SK-N-SH treated with all-trans-retinoic acid at 6 μM for 48 hours (cell line): ENCODE measurements at places on chromosomes 6 and 20.
A peak's percentile ranks its signal among the peaks of the same experiment; 100 is the strongest.

DNA sequence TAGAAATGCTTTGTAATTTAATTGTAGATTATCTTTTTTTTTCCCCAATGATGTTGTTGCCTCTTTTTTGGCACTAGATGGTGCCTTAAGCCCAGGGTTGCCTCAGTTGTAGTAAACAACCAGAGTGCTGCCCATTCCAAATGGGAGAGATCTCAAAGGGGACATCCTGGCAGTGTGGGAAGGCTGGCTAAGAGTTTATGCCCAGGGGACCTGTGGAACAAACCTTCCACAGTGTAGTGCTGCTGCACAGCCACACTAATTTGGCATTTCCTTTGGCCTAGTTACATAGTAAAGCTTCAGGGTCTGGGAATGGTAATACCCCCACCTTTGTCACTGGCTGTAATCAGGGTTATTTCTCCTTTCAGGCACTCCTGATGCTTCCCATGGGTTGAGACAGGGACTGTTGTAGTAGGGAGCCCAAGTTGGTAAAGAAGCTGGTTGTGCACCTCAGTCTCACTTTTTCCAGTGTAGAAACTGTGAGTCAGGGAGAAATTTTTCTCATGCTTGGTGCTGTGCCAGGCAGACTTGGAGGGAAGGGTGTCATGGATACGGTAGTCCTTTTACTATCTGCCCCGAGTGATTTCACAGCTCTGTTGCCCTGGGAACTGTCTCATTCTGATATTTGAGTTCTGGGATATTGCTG lies 177.8 kb upstream of the ECI2 start:
- ATAC-seq = peak; percentile 83

GRCh38 chr6:88972504-88973423 lies 9.3 kb upstream of the RNGTT start:
- no peak for ATAC-seq

DNA sequence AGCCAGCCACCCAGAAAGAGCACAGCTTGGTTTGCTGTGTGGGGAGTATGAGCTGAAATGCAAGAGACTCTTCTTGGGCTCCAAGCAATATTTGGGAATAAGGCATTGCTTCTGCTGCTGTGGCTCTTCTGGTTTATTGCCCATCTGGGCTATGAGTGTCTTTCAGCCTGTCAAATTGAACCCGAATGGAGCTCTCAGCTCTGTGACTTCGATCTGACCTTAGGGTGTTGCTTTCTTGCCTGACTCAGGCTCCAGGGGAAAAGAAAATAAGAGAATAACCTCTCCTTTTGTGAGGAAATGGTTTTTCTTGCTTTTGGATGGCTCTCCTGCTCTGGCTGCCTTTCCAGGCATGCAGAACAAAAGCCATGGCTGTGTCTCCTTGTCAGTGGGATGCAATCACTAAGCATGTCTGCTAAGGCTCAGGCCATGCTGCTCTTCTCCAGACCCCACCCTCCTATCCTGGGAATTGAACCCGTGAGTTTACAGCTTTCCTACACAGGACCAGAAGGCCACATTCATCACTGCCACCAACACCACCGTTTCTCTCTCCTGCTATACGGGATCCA lies 169.4 kb upstream of the JAG1 start:
- no peak for ATAC-seq

GRCh38 chr6:24255676-24256075 lies 102.2 kb downstream of the DCDC2 start:
- ATAC-seq = no peak

DNA sequence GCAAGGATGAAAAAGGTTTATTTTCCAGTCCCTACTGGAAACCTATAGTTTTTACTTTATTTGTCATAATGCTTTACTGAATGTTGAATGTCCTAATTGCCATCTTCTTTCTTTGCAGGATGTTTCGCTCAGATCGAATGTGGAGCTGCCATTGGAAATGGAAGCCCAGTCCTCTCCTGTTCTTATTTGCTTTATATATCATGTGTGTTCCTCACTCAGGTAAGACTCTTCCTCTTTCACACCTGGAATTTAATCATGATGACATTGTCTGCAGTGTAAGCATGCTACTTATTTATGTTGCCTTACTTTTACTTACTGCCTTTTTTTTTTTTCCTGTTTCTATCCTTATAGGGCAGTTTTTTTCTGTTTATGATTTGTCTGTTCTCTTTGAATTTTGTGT lies 7.6 kb downstream of the ADGRG6 start:
- no peak for ATAC-seq

DNA sequence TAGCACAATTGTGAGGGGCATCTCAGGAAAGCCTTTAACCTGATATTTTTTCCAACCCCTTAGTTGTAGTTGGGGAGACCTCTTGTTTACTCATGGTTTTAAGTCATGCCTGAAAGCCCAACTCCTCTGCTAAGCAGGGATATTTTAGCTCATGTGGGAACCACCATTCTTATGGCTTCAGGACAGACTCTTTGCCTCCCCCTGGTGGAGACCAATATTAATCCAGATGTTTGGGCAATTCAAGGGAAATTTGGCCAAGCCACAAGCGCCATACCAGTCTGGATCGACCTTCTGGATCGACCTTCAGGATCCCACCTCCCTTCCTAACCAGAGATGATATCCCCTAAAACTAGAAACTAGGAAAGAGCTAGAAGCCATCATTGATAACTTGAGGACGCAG lies 211.2 kb downstream of the C6orf118 start:
- no peak for ATAC-seq

GRCh38 chr6:25756382-25757363 lies 2.1 kb downstream of the SLC17A4 start:
- no peak for ATAC-seq

GRCh38 chr6:90753820-90754643 lies 167.2 kb upstream of the MAP3K7 start:
- ATAC-seq = peak; percentile 51

DNA sequence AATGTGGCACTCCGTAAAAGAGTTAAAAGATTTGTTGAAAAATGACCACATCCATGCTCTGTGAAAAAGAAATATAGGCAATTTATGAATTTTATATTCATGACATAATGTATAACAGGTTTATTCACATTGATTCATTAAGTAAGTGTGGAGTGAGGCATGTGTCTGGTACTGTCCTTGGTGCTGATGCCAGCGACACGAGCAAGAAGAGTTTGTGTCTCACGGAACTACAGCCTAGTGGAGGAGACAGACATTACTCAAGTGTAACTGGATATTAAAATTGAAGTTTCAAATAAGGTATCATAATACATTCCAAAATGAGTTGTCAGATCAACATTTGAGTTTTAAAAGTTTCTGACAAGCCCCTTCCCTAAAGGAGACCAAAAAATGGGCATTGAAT lies 158.2 kb upstream of the PRND start:
- ATAC-seq = peak; percentile 85
